ENCODE measurements at places on chromosomes 3 and 15. TPM values are rescaled to one million over a fixed set of nuclear protein-coding genes. Genes with fewer than 3 reads are reported as not detected.

DNA sequence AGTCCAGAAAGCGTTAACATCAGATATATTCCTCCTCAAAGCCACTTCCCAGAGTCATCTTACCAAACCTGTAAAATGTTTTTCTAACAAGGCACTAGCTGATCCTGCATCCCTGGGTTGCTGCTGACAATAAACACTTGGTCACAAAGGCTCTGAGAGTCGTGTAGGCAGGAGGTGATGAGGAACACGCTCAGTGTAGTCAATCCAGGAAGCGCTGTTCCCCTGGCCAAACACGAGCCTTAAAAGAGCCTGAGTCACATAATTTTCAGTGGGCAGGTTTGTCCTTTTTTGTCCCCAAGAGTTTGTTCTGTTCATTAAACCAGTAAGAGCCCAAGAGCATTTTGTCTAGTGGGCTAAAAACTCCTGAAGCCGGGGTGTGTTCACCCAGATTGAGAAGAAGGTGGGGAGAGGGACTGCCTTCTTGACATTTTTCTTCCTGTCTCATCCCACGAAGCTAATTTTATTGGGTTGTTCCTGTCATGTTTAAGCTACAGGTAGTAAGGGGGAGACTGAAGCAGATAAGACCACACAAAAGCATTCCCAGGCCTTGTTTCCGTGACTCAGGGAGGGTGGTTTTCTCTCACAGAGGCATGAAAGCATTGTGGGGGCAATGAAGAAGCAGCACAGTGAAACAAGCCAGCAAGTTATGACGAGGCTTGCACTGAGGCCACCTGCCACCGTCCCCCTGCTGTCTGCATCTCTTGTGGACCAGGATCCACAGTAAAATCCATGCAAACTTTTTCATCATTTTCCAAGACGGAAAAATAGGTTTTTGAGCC, 73.7 kb downstream of the FOXB1 start:
- no peak for DNase-seq

GRCh38 chr15:62377736-62378480, 212.8 kb upstream of the C2CD4B start:
- no peak for DNase-seq

DNA sequence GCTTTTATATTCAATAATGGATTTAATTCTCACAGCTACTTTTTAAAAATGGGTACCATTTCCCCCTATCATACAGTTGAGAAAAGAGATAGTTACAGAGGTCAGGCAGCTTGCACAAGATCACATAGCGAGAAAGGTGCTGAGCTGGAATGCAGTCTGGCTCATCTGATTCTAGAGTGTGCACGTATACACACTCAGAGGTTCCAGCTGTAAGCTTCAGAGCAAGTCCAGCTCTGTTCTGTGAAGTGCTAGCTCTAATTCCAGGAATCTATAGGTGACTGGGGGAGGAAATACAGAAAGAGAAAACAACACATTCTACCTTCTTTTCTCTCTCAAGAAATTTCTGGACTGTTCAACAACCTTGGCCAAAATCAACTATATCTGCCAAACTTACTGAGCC, 318.7 kb downstream of the FOXP1 start:
- no peak for DNase-seq

- no peak for DNase-seq
Observed at GRCh38 chr15:70080347-70080746, 17.4 kb downstream of the TLE3 start.

- no peak for DNase-seq
Observed at GRCh38 chr15:95610945-95611344, 719.6 kb upstream of the NR2F2 start.

GRCh38 chr15:81642451-81642990, 268.5 kb upstream of the TMC3 start:
- no peak for DNase-seq

- no peak for DNase-seq
Observed at GRCh38 chr3:57738391-57738790, 17.7 kb upstream of the SLMAP start.

- no peak for DNase-seq
Observed at GRCh38 chr3:178456621-178457285, 79.5 kb upstream of the KCNMB2 start.

DNA sequence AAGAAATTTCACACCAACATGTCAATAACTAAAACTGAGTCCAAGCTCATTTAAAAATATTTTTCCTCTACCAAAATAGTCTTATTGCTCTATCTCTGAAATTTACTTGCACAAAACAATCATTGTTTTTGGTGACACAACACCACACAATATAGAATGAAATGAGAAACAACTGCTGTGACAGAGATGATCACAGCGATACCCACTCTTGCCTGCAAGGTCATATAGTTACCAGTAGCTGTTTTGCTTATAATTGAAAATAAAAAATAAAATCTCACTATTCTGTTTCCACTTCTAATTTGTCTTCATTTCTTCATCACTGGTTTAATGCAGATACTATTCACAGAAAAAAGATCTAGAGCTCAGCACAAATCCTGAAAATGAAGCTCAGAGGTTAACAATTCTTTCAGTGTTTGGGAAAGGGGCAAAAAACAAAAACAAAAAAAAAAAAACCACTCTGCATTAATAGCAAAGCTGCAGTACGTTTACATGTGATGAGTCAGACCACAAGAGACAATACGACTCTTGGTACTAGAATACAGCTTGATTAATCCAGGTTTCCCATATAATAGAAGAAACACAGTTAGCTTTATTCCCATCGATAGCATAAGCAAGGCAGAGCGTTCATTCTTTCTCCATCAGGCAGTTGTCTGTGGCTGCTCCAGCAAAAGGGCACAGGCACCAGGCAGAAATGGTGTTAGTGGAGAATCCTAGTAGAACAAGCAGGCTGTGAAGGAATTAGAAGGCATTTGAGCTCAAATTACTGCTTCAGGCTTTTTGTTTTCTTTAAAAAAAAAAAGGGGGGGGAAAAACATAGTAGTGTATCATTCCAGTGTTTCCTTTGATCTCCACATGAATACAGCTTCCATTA, 773 bp downstream of the ANKRD28 start:
- DNase-seq, result no peak

- DNase-seq, result no peak
Observed at GRCh38 chr3:7518456-7518855, 657.5 kb downstream of the GRM7 start.

GRCh38 chr3:132288357-132288756, 28.9 kb upstream of the ACP3 start:
- DNase-seq, result no peak

DNA sequence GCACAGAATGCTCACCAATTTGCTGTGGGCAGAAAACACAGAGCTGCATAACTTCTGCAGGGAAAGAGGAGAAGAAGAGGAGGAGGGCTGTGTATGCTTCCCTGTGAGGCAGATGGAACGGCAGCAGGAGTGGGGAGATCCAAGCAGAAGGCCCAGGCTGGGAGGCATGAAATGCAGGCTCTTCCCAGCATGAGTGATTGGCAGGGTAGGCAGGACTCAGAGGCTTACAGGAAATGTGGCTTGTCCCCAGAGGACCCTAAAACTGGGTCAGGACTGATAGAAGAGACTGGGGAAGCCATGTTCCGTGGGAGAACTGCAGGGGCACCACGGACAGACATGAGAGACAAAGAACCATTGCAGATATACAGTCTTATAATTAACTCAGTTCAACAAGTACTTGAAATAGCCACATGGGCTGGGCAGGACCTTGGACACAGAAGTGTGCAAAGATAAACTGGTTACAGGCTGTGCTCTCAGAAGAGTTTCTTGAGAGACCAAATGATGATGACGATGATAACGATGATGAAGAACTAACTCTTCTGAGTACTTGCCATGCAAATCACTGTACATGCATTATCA, 286.9 kb downstream of the EPHB1 start:
- no peak for DNase-seq

GRCh38 chr3:141051443-141052200, 475 bp downstream of the SPSB4 start:
- DNase-seq, result peak; percentile 70

DNA sequence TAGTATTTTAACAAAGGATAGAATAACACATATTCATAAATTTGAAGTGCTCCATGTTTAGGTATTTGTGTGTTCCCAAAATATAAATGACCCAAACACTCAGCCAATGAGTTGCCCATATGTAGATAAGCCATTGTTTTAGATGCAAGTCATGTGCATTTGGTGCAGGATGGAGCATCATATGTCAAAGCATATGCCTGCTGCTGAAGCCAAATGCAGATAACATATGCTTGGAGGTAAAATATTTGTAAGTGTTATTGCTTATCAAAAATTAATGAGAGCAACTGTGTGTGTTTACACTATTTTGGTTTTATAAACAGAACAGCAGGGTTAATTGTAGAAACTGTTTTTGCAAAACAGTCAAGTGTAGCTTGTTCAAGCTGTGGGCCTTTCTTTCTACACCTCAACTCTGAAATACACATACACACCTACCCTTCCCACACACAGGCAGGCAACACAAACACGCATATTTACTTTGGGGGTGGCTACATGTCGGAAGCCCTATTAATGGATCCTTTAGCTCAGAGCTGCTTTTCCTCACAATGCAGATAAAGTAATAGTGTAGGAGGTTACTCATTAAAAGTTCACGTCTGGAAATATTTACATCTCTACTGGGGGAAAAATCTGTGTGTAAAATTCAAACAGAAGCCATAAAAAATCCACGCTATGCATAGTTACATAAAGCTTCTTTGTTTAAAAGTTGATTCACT, 521.4 kb downstream of the ZNF385D start:
- DNase-seq, result no peak

GRCh38 chr15:85407421-85408269, 27.2 kb downstream of the AKAP13 start:
- DNase-seq, result no peak

DNA sequence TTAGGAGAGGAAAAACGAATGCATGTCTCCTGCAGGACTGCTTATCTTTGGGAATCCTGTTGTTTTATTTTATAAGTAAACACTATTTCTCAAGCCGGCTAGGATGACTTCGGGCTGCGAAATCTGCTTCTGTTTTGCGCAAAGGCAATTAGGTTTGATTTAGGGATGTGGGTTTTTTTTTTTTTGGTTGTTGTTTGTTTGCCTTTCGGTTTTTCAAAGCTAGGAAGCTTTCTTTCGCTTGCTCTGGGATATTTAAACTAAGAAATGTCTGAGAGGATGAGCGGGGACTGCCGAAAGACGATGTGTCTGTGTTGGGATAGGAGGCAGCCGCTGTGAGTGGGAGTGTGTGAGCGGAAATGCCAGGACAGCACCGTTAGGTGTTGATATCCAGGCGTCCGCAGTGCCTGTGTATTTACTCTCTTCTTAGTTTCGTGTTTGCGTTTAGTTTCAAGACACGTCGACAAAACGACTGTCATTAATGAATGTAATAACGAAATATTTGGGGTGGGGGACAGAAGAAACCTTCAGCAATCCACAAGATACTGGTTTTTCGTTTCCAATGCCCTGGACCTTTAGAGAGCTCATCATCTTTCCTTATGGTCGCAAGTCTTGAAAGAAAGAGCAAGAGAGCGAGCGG, 604 bp downstream of the ISL2 start:
- DNase-seq, result no peak

GRCh38 chr15:83379579-83379959, 67.6 kb upstream of the SH3GL3 start:
- DNase-seq, result no peak

DNA sequence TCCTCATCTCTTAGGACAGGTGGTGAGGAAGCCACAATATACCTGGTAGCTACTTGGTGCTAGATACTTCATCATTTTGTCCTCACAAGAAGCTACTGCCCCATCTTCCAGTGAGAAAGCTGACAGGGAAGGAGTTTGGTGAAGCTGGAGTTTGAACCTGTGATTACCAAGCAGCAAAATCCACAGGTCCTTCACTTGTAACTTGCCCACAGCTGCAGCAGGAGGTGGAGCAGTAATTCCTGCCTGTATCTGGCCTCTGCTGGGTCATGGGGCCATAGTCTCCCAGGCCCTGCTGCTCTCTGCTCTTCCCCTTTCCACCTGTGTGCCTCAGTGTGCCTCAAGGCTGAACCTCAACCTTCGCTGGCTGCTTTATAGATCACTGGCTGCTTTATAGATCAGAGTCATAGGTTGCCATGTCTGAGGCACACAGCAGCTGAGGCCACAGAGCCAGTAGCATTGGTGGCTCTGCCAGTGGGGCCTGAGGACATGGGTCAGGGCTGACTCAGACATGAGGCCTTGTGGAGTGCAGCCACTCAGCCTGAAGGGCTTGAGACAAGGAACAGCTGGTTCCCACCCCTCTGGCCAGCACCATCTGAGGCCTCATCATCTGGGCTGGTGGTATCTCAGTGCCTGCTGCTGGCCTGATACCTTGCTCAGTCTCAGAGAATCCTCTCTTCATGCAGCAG, 11.1 kb upstream of the CHRNB4 start:
- no peak for DNase-seq

GRCh38 chr3:188605905-188606304, 451.9 kb downstream of the LPP start:
- DNase-seq, result no peak

Gene PLSCR2
- total RNA-seq, result not detected

Gene THAP10
- 4.7 TPM for total RNA-seq

Gene MST1R
- 2.3 TPM for total RNA-seq

Gene SPINK8
- total RNA-seq, result not detected

Gene UACA
- total RNA-seq, result 32.9 TPM

Gene TMCO5A
- not detected for total RNA-seq

Gene FANCI
- 1.9 TPM for total RNA-seq

Gene C2CD4A
- total RNA-seq, result not detected

Data from left ventricle myocardium superior (tissue), 1 donor.